ENCODE measurements at places on chromosomes 1 and 21.

DNA sequence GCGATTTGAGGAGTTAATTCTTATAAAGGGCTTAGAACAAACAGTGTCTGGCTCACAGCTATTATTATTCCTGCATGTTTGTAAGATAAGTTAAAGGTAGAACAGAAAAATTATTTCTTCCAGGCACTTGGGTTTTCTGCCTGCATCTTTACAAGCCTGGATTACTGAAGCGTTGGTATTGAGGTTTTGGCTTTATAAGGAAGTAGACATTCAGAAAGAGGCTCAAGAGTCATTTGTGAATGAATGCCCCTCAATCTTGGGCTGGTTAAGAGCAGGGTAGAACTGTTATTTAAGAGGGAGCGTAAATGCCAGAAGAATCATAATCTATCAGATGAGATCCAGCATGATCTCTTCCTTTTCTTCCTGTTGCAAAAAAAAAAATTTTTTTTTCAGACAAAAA lies 77.3 kb upstream of the ARID1A start:
- DNase-seq = no peak

DNA sequence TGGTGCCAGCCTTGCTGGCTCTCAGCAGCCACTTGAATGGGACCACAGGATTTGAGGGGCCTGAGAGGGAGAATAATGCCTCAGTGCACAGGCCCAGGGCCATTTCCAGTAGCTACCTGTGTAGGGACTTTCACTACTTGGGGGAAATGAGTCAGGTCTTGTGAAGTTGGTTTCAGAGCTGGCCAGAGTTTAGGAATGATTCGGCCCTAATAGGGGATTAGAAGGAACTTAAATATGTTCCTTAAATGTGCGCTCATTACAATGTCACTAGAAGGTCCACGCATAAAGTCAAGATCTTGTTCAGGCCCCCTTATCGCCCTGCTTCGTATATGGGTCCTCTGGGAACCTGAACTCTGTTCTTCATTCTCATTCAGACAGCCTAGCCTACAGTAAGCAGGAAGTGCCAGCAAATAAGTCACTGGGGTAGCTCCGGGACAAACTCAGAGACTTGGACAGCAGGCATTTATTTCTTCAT lies 5.6 kb upstream of the AKR1A1 start:
- DNase-seq = no peak

GRCh38 chr1:230122366-230123279 lies 55.6 kb downstream of the GALNT2 start:
- no peak for DNase-seq

GRCh38 chr1:235931171-235931738 lies 64.5 kb upstream of the LYST start:
- no peak for DNase-seq

DNA sequence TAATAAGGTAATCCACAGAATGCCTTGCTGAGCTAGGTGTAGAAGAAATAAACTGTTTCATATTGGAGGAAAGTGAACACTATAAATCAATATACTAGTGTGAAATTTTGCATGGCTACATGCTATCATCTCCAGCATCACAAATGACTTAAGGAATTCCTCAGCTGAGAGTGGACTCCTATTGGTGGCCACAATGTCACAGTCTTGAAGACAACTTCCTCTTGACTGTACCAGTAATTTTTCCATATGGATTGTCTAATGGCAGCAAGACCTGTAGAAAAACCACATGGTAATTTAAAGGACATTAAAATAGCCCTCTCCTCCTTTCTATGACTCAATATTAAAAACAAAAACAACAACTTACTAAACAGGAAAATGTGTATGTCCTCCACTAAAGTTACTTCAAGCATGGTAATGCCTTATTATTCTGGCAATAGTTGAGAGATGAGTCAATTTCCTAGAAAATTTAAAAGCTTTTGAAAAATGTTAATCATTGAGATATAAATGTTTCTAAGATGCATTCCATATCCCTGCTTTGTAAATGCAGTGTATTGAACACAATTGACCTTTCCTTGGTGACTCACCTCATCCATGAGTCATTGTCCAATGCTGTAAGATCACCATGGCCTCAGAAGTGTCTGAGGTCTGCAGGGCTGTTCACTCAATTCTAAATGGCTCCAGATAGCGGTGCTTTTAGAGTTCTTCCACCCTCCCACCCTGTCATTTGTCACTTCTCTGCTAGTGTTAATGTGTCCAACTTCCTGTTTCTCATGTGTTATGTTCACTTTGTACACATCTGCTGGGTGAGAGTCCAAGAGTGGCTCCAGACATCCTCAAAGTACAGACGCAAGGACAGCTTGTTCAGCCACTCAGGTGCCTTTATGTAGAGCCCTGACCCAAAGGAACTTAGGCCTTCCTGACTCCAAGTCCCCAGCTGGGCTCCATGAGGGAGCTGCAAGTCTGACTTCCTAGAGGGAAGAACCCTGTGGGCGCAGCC lies 32.8 kb upstream of the DNASE2B start:
- DNase-seq = no peak

DNA sequence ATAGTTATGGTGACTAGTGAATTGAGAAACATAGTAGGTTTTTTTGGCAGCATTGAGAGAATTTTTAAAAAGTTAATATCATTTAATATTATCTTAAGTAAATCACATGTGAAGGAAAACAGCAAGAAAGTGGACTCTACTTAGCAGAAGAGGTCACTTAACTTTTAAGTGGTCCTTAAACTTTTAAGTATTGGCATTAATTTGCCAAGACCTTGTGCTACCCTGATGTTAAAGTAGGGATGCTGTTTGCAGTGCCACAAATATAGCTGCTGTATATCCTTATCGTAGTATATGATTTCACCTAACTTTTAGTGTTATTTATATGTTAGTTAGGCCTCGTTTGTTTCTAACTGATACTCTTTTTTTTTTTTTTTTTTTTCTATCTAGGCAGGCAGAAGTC lies 40.2 kb downstream of the SMG7 start:
- DNase-seq = no peak

DNA sequence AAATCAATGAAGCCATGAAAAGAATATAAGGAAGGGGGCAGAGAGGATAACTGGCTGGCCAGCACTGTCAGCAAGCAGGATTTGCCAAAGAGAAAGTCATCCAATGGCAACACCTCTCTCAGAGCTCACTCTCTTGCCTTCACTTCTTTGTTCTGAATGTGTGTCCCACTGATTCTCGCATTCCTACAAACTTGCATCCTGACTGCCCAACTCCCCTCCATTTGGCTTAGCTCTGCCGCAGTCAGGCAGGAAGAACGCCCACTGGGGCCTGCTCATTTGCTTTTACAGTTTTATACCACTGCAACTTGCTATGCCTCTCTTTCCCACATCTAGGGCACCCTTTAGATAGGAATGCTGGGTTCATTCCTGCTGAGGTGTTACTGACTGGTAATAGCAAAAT lies 364.2 kb upstream of the ST6GALNAC5 start:
- DNase-seq = no peak

GRCh38 chr21:29182691-29183092 lies 52.2 kb downstream of the MAP3K7CL start:
- DNase-seq = no peak

DNA sequence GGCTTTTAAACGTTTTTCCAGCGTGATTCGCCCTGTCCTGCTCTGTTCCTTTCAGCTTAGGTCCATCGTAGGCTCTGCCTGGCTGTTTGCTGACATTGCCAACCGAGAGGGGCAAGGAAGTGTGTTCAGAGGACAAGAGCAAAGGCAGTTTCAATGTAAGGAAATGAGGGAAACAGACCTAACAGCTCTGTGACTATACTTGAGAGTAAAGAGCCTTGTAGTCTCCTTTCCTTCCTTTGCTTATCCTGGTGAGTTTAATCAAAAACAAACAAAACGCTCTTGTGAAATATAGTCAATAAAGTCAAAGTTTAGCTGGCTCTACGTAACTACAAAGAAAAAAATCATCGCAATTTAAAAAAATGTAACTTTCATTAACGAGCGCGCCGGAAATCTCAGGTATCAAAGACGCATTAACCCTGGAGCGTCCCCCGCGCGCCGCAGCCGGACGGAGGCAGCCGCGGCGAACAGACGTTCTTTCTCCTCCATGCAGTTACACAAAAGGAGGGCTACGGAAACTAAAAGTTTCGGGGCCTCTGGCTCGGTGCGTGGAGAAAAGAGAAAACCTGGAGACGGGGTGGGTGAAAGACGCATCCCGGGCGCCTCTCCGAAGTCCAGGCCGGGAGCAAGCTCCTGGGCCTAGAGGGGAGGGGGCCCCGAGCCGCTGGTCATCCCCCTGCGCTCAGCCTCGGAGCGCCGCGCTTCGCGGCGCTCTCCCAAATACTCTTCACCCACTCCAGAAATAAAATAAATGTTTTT lies 617 bp upstream of the ADGRL2 start:
- DNase-seq = no peak

GRCh38 chr1:164718821-164719220 lies 159.8 kb downstream of the PBX1 start:
- no peak for DNase-seq

GRCh38 chr1:204846546-204846945 lies 24.1 kb upstream of the NFASC start:
- DNase-seq = no peak

DNA sequence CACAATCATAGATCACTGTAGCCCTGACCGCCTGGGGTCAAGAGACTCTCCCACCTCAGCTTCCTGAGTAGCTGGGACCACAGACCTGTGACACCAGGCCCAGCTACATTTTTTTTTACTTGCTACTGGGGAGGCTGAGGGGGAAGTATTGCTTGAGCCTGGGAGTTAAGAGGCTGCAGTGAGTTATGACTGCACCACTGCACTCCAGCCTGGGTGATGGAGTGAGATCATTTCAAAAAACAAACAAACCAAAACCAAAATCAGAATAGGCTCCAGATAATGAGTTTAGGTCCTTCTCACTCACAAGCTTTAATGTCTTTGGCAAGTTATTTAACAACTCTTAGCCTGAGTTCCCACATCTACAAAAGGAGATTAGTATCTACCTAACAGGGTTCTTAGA lies 22.8 kb downstream of the WDR26 start:
- DNase-seq = no peak

DNA sequence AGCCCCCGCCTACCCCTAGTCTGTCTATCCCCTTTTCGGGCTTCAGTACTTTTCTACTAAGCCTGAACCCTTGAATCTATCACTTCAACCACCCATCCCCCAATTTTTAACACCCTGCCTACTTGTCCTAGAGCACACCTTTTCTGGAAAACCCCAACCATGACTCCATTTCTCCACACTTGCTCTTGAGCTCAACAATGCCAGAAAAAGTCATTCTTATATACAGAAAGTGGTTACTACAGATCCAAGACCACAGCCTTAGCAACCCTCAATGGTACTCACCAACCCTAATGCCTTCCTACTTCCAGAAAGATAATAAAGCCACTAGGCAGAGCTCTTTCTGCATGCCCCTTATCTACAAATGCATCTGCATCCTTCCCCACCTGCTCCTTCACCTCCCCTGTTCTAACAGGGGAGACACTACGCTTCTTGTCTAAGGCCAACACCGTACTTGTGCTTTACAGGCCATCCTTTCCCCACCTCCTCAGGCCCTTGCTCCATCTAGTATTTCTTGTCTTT lies 41.2 kb downstream of the DMAP1 start:
- no peak for DNase-seq

- DNase-seq = no peak
These were observed 11.0 kb upstream of the RGS18 start for GRCh38 chr1:192147221-192147620.

GRCh38 chr1:230123280-230124185 lies 56.5 kb downstream of the GALNT2 start:
- DNase-seq = peak; percentile 31

DNA sequence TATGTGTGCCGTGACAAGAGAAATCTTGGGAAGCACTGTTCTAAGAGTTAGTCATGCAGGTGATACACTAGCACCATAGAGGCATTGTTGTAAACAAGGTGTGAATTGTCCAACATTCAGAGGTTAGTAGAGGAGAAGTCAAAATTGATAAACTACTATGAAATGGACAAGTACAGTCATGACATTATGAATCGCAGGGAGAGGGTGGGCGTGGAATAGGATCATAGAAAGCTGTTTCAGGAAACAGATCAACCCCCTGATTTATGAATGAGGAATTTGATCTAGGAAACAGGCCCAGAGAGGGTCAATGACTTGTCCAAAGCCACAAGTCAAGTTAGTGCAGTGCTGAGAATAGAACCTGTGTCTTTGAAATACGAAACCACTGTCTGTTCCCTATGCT lies 58.5 kb upstream of the LAX1 start:
- DNase-seq = no peak

- no peak for DNase-seq
These were observed 170.4 kb upstream of the ZC3H12A start for GRCh38 chr1:37303884-37304574.

GRCh38 chr21:32423320-32424190 lies 11.0 kb downstream of the EVA1C start:
- no peak for DNase-seq

Data from hematopoietic multipotent progenitor cell treated with erythropoietin and hydrocortisone succinate and interleukin-3 and kit ligand, for 17 days (in vitro differentiated cells).